ENCODE measurements at places on chromosomes 7 and 10.

DNA sequence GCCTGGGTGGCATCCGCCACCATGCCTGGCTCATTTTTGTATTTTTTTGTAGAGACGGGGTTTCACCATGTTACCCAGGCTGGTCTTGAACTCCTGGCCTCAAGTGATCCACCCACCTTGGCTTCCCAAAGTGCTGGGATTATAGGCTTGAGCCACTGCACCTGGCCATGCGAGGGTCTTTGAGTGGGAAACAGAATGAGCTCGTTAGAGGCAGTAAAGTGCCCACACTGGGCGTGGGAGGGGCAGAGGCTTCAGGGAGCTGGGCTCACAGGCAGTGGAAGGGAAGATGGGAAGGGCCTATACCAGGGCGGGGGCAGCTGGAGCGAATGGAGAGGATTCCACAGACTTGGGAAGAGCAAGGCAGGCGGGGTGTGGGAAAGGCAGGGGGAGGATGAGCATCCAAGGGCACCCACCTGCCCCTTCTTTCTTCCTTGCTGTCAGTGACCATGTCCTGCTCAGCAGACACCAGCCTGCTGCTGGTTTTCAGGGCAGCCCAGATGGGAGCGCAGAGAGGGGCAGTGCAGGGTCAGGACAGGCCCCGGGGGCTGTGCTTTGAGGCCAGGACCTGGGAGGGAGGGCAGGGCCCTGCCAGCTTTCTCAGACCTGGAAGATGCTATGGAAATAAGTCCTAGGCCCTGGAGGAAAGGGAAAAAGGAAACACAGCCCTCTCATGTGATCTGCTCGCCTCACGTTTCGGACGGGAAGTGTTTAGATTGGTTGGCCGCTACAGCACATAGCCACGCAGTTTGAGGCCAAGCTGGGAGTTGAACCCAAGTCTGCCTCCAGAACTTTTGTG, 4.2 kb downstream of the FZD9 start:
- DNase-seq, result no peak

DNA sequence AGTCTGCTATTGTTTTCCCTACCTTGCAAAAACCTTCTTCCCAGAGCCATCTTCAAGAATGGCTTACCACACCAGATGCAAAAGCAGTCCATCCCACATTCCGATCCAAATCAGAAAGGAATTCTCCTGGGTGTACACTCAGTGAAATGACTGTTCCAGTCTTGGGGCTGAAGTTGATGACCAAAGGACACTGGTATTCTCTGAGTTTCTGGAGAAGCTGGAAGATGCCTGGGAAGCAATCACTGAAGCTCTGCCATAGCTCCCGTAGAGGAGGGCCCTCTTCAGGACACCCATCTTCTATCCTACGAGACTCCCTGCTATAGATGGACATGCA, 155.7 kb downstream of the LCOR start:
- DNase-seq, result no peak

DNA sequence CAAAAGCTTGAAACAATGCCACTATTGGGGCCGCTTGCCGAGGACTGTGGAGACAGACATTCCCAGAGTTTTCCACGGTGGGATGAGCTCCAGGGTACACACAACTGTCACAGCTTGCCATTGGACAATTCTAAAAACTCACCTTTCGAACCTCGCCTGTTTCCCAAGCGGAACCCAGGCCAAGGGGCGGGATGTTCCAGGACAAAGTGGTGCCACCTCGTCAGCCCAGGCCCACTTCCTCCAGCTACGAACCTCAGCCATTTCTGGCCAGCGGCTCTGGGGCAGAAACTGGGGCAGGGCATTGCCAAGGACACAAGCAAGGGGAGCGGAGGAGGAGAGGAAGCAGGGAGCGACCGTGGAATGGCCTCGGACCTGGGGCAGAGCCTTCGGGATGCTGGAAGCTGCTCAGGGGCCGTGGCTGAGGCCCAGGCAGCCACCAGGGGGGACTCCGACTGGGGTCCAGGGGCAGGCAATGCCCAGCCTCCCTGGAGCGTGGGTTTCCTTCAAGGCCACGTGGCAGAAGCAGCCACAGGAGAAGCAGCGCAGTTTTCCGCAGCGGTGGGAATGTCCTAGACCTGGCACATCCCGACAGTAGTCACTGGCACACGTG, 44.7 kb upstream of the INSIG1 start:
- DNase-seq, result no peak

GRCh38 chr10:83522456-83522855, 616.9 kb upstream of the GHITM start:
- DNase-seq, result no peak

- no peak for DNase-seq
These were observed 10.1 kb downstream of the ANKRD22 start for GRCh38 chr10:88841316-88842111.

Data from stimulated activated CD4-positive, alpha-beta T cell treated with anti-CD3 and anti-CD28 coated beads, Interleukin-2, amount 100 ng/mL, for 48 hours (primary cell).